Activated CD4-positive, alpha-beta memory T cell treated with anti-CD3 and anti-CD28 coated beads, Interleukin-2, amount 10 ng/mL, durations not matched to agents 7 days and 5 days (primary cell): ENCODE measurements at places on chromosomes 5 and 9.
A peak's percentile ranks its signal among the peaks of the same experiment; 100 is the strongest.

GRCh38 chr9:618478-618877, 223.0 kb upstream of the DMRT1 start:
- no peaks in the 10 kb centered on the region for H3K27me3 ChIP-seq
- no peak for DNase-seq
- no peaks in the 10 kb centered on the region for H3K36me3 ChIP-seq
- peaks cover 5% of the 10 kb centered on the region for H3K4me1 ChIP-seq

DNA sequence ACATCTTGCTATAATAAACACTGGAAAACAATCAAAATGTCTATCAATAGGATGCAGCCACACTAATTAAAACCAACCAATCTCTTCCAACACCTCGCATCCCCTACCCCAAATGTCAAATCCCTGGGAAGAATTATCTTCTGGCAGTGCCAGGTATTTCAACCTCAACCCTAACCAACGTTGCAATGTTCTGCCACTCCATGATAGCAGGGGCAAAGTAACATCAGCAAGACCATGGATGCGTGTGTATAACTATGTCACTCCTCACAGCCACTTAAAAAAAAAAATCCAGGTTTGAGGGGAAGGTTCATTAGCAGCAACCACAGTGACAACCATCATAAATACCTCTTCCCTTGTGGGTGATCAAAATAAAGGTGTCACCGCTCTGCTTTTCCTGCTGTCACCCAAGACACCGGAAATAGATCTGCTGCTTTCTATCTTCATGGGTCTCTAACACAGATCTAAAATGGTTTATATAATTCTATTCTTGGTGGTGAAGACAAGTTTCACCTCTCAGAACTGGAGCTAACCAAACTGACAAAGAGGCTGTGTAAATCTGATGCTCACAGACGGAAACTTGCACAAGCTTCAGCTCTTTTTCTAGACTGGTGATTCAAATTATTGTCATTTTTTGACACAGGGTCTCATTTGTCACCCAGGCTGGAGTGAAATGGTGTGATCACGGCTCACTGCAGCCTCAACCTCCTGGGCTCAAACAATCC, 9.9 kb downstream of the HSPA9 start:
- H3K4me3 ChIP-seq = peak overlapping the region; percentile 67
- peaks cover 69% of the 10 kb centered on the region for H3K4me1 ChIP-seq
- peaks cover 84% of the 10 kb centered on the region for H3K36me3 ChIP-seq
- no peaks in the 10 kb centered on the region for H3K27me3 ChIP-seq
- H3K27ac ChIP-seq = peak overlapping the region; percentile 98
- peak; percentile 59 for DNase-seq

DNA sequence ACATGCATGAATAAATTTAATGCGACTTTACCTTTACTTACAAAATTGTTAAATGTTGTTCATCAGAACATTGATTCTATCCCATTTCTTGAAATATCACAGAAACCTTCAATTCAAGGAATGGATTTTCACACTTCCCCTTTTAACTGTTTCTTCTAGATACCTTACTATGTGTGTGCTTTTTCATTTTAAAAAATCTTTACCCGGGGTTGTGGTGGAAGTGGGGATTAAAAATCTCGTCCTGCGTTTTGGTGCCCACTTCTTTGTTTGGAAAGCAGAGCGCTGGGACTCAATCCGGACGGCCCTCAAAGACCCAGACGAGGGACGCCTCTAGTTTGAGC, 5.8 kb upstream of the MEF2C start:
- H3K4me3 ChIP-seq = no peak overlapping the region
- peaks cover 50% of the 10 kb centered on the region for H3K27me3 ChIP-seq
- H3K4me1 ChIP-seq = peaks cover 7% of the 10 kb centered on the region
- no peak for DNase-seq

DNA sequence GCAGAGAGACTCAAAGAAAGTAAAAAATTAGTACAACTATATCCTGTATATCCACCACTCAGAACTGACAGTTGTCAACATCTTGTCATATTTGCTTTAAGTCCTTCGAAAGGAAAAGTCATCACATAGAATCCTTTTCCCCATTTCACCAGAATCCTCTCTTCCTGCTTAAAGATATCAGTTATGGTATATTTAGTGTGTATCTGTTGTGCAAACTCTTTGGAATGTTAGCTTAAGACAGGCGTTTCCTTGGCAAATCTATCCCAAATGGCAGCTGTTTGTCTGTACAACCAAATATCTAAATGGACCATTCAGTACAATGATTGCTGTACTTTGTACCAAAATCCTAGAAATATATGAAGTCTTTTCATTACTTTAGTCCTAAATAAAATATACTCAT, 98.5 kb downstream of the ITGA1 start:
- H3K4me1 ChIP-seq = no peaks in the 10 kb centered on the region
- no peaks in the 10 kb centered on the region for H3K36me3 ChIP-seq
- H3K27me3 ChIP-seq = no peaks in the 10 kb centered on the region
- DNase-seq = no peak
- no peak overlapping the region for H3K27ac ChIP-seq

- H3K4me1 ChIP-seq = no peaks in the 10 kb centered on the region
- no peak overlapping the region for H3K27ac ChIP-seq
- no peaks in the 10 kb centered on the region for H3K27me3 ChIP-seq
- H3K36me3 ChIP-seq = no peaks in the 10 kb centered on the region
Measured at GRCh38 chr5:105684799-105685198, 1985.9 kb downstream of the EFNA5 start.

DNA sequence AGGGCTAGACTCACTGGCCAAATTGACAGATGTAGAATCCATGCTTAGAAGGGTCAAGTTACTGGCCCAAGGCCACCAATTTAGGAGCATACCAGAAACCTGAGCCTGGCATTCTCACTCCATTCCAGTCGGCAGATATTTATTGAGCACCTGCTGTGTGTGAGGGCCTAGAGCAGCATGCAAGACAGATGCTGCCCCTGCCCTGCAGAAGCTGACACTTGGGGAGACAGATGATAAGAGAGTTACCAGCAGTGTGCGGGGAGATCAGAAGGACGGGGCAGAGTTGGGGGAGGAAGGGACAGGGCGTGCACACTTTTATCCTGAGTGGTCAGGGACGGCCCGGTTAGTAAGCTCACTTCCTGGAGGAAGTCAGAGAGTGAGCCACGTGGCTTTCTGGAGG, 111.5 kb upstream of the RAPGEF1 start:
- no peak overlapping the region for H3K27ac ChIP-seq
- H3K36me3 ChIP-seq = no peaks in the 10 kb centered on the region
- H3K4me3 ChIP-seq = no peak overlapping the region
- H3K4me1 ChIP-seq = peaks cover 13% of the 10 kb centered on the region
- peaks cover 6% of the 10 kb centered on the region for H3K27me3 ChIP-seq

DNA sequence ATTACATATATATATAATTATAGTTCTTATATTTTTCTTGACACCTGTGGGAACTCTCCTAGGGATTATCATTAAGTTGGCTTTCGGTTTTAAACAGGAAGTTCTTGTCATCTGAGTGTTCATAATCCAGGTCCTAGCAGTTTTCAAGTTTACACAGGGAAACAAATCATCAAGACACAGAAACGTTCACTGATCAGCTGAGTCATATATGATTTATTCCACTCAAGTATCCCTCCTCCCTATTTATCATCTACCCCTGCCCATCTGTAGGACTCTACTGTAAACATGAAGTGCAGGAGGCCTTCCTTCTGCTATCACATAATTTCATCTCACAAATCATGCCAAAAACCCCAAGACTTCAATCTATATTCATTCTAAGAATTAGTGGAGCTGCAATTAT, 6.3 kb downstream of the SLC25A51 start:
- no peak overlapping the region for H3K27ac ChIP-seq
- DNase-seq = no peak
- peaks cover 20% of the 10 kb centered on the region for H3K4me1 ChIP-seq
- H3K4me3 ChIP-seq = no peak overlapping the region
- no peaks in the 10 kb centered on the region for H3K27me3 ChIP-seq

DNA sequence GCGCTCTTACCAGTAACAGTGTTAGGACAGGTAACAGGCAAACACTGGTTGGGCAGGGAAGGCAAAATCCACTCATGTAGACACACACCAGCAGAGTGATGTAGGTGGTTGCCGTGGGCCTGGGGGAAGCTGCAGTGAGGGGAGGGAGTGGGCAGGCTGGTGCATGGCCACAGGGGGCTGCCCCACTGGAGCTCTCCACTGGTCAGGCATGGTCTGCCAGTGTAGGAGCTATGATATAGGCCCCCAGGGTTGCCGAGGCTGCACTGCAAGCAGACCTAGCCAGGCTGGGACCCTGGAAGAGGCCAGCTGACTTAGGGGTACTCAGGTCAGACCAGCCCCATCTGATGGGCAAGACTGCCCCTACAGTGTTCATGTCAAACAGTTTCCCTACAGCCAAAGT, 154.6 kb downstream of the GDNF start:
- H3K4me3 ChIP-seq = no peak overlapping the region
- peaks cover 28% of the 10 kb centered on the region for H3K36me3 ChIP-seq
- H3K27ac ChIP-seq = no peak overlapping the region

DNA sequence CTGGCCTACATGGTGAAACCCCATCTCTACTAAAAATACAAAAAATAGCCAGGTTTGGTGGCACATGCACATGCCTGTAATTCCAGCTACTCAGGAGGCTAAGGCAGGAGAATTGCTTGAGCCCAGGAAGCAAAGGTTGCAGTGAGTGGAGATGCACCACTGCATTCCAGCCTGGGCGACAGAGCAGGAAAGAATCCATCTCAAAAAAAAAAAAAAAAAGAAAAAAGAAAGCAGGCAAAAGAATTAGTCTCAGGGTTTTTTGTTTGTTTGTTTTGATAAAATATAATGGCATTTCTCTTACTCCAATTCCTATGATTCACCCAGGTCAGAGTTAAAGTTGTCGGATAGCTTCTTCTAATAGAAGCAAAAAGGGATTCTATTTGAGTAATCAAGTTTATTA, 67.0 kb upstream of the ATG10 start:
- no peak overlapping the region for H3K27ac ChIP-seq
- H3K4me3 ChIP-seq = no peak overlapping the region
- no peaks in the 10 kb centered on the region for H3K4me1 ChIP-seq
- no peaks in the 10 kb centered on the region for H3K27me3 ChIP-seq

- H3K4me3 ChIP-seq = no peak overlapping the region
- peaks cover 3% of the 10 kb centered on the region for H3K4me1 ChIP-seq
- peaks cover 11% of the 10 kb centered on the region for H3K27me3 ChIP-seq
- H3K36me3 ChIP-seq = no peaks in the 10 kb centered on the region
Measured at GRCh38 chr5:83559118-83559785, 87.7 kb downstream of the VCAN start.

- H3K27me3 ChIP-seq = no peaks in the 10 kb centered on the region
- no peak for DNase-seq
- H3K36me3 ChIP-seq = peaks cover 3% of the 10 kb centered on the region
- peaks cover 80% of the 10 kb centered on the region for H3K4me1 ChIP-seq
- H3K27ac ChIP-seq = peak overlapping the region; percentile 19
- H3K4me3 ChIP-seq = no peak overlapping the region
Measured at GRCh38 chr5:82356021-82356420, 77.9 kb upstream of the RPS23 start.

- H3K27ac ChIP-seq = no peak overlapping the region
- no peaks in the 10 kb centered on the region for H3K27me3 ChIP-seq
- no peak for DNase-seq
- H3K36me3 ChIP-seq = no peaks in the 10 kb centered on the region
- no peak overlapping the region for H3K4me3 ChIP-seq
Measured at GRCh38 chr5:63825984-63826383, 136.3 kb downstream of the HTR1A start.

- H3K27me3 ChIP-seq = no peaks in the 10 kb centered on the region
- DNase-seq = no peak
- H3K27ac ChIP-seq = peak overlapping the region; percentile 92
- peak overlapping the region; percentile 90 for H3K4me3 ChIP-seq
- peaks cover 34% of the 10 kb centered on the region for H3K36me3 ChIP-seq
Measured at GRCh38 chr5:80653502-80653901, 950 bp upstream of the MSH3 start.

DNA sequence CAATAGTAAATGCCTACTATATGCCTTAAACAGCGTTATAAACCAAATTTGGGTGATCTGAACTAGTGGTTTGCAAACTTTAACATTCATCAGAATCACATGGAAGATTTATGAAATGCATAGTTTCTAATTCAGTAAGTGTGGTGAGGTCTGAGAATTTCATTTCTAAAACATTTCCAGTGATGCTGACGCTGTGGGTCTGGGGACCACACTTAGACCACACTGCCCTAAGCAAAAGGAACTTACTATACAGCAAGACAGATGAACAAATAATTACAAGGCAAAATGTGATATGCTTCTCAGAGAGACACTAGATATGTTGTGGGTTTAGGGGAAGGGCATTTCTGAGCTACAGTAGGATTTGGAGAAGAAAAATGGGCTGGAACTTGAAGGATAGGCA, 72.6 kb downstream of the OXCT1 start:
- peak overlapping the region; percentile 2 for H3K27ac ChIP-seq
- no peak for DNase-seq
- no peak overlapping the region for H3K4me3 ChIP-seq
- peaks cover 10% of the 10 kb centered on the region for H3K4me1 ChIP-seq
- H3K27me3 ChIP-seq = no peaks in the 10 kb centered on the region

DNA sequence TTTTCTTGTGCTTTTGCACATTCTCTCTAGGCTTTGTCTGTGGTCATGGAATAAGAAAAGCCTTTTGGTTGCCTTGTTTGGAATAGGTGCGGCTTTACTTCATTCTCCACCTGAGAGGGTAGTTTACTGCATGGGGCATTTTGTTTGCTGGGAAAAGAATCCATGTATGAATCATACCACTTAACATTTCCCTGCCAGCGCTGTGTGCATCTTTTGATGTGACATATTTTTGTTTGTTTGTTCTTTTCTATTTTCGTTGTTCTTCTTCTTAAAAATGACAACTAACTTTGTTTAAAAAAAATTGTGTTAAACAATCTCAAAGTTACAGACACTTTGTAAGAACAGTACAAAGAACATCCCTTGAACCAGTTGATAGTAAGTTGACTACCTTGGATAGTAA, 113.2 kb downstream of the GCNT1 start:
- no peak for DNase-seq
- no peak overlapping the region for H3K27ac ChIP-seq
- H3K4me1 ChIP-seq = peaks cover 54% of the 10 kb centered on the region
- H3K4me3 ChIP-seq = peak overlapping the region; percentile 61
- peaks cover 15% of the 10 kb centered on the region for H3K36me3 ChIP-seq

GRCh38 chr9:74742191-74742790, 145.4 kb downstream of the TRPM6 start:
- DNase-seq = no peak
- no peaks in the 10 kb centered on the region for H3K4me1 ChIP-seq
- no peaks in the 10 kb centered on the region for H3K36me3 ChIP-seq

DNA sequence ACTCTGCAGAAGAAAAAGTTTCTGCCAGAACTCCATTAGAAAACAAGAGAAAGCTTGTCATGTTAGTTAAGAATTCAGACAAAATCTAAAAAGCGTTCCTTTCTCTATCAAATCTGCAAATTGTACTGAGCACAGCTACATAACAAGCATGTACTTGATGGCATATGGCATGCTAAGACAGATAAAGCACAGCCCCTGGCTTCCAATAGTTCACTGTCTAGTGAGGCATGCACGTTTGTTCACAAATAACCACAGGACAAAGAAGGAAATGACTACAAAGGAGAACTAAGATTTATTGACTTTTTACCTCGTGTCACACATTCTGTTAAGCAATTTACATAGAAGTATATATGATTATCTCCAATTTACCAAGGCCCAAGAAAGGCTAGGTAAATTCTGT, 518.2 kb upstream of the TLE4 start:
- H3K27ac ChIP-seq = no peak overlapping the region
- H3K4me3 ChIP-seq = no peak overlapping the region
- H3K27me3 ChIP-seq = no peaks in the 10 kb centered on the region
